ENCODE measurements at places on chromosomes 2 and 18.

DNA sequence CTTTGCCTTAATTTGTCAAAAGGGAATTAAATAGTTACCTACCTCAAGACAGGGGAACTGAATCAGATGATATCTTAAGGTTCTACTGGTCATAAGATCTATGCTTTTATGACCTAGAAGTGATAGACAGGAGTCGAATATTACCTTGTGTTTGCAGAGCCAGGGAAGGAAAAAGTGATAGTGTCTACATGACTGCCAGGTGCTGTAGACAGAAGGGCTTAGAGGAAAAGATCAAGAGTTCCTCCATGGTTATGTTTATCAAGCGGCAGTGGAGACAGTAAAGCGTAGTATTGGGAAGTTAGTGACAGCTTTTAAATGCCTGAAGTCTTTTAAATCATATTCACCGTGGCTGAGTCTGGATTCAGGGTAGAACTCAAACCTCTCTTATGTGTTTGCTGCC lies 11.9 kb downstream of the CRIM1 start:
- DNase-seq = no peak

DNA sequence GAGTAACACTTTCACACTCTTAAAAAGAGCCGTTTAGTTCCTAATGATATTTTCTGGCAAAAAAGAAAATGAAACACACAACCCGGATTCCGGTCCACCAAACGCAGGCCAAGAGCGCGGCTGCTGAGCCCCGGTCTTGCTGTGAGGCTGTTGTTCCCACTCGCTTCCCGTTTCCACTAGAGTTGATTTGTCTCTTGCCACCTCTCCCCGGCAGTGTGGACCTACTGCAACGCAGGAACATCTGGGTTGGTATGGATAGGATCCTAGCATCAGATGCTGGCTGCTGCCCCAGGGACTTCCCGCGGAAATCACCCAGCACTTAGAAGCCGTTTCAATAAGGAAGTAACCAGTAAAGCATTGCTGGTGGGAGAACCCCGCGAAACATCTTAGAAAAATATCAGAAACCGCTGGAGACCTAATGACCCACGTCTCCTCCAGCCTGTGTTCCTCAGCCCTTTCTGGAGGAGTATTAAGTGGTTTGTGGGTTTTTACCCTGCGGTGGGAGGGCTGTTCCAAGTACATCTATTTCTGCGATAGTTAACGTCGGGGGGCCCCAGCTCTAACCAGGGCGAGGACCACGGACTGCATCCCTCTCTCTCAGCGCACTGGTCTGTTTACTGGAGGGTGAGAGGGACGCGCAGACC lies 939 bp downstream of the DOCK10 start:
- peak; percentile 69 for DNase-seq

DNA sequence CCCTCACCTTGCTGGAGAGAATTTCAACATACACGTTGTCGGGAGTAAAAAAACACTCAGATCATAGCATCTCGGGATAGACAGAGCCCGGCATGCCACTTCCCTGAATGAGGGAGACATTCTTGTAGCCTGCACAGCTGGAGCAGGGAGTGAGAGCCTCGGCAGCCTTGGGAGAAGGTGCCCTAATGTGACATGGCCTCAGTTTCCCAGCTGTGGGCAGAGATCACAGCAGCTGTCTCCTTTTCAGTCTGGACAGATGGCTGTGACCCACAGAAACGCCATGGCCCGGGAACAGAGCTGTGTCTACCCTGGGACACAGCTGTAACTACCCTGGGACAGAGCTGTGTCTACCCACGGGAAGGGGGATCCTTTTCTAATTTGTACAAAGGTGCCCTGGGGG lies 55.9 kb downstream of the HS1BP3 start:
- DNase-seq = no peak

- no peak for DNase-seq
These were observed 2.8 kb downstream of the IRS1 start for GRCh38 chr2:226796840-226797288.

GRCh38 chr2:155733091-155733853 lies 599.2 kb downstream of the NR4A2 start:
- no peak for DNase-seq

DNA sequence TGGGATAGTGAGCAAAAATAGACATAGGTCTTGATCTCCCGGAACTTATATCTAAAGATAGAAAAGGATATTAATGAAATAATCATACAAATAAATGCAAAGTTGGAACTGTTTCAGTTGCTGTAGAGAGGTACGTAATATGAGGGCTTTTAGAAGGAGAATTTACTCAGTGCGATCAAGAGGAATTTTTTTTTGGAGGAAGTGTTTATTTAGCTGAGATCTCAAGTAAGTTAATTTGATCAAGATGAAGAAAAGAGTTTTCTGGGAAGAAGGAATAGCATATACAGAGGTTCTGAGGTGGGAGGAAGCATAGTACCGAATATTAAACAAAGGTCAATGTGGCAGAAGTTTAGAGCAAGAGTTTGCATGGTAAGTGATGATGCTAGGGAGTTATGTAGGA lies 11.3 kb downstream of the MBD5 start:
- no peak for DNase-seq

GRCh38 chr2:7887441-7887840 lies 794.4 kb upstream of the ID2 start:
- no peak for DNase-seq

- no peak for DNase-seq
These were observed 94.4 kb upstream of the ASAP2 start for GRCh38 chr2:9112079-9112721.

DNA sequence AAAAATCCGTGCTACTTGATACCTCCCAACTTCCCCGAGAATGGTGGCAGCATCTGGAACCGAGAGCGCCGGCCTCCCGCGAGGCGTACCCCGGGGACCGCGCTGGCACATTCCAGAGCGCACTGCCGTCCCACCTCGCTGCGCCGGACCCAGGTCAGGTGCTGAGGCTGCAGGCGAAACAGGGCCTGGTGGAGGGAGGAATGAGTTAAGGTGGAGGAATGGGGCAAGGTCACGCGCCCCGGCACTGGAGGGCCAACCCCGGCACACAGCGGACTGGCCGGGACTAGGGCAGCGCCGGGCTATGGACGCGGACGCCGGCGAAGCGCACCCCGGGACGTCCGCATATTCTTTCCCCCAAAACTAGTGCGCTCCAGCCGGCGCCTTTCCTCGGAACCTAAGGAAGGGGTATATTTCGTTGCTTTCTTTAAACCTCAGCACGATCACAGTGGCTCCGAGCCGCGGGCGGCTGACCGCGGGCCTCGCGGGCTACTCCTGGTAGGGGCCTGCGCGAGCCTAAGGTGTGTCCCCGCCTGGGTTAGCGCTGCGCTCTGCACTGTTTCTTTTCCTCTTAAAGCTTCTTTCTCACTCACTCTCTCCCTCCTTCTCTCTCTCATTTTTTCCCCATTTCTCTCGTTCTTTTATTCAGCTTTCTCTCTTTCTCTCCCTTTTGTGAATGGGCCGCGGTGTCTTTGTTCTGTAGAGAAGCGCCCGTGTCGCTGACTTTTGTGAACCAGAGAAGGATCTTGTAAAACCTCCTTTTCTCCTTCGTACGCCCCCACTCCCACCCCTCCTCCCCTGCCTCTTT lies 2.1 kb upstream of the OTX1 start:
- DNase-seq = no peak

DNA sequence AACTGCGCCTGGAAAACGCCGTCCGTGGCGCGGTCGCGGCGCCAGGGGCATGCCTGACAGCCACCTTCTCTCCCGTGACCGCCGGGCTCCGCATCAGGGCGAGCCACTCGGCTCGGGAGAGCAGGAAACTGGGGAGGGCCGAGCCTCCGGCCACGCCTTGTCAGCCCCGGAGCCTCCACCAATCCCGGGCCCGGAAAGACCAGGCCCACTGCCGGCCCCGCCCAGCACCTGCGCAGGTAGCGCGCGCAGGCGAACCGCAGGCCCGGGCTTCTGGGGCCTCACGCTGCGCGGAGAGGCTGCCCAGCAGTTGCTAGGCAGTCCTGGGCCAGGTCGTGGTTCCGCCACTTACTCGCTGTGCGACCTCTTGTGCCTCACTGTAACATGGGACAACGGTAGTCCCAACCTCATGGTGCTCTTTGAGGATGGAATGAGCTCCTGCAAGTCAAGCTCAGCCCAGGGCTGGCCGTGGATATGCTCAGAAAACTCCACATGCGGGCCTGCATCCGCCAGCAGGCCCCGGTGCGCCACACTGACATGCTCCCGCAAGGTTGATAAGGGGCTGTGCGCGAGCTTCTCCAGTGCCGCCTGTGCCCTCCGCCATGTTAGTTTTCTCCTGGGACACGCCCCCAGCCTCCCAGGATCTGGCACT lies 97.1 kb downstream of the INHBB start:
- no peak for DNase-seq

- DNase-seq = no peak
These were observed 4.5 kb downstream of the TEX261 start for GRCh38 chr2:70990216-70990615.

GRCh38 chr2:224449212-224450147 lies 47.6 kb upstream of the FAM124B start:
- DNase-seq = peak; percentile 14

- DNase-seq = no peak
These were observed 235.0 kb downstream of the SETBP1 start for GRCh38 chr18:44915661-44916060.

DNA sequence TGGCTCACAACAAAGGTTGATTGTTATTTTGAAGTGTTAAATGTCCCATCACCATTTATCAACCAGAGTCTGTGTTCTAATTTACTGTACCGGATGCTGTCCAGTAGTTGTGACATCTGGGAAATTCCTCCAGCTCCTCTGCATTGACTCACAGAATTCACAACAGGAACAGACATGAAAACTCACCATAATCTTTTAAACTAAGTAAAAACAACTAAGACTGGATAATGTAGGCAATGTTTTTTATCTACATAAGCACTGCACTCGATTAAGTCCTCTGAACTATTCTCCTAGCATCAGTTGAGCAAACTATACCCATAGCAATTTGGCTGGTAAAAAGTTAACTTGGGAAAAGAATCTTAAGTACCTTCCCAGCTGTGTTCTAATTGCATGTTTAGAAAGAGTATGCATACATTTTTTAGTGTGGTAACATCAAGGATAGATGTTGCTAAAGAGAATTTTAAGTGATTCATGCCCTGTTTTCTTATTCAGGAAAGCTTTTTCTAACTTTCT lies 42.9 kb upstream of the MYO1B start:
- DNase-seq = no peak

DNA sequence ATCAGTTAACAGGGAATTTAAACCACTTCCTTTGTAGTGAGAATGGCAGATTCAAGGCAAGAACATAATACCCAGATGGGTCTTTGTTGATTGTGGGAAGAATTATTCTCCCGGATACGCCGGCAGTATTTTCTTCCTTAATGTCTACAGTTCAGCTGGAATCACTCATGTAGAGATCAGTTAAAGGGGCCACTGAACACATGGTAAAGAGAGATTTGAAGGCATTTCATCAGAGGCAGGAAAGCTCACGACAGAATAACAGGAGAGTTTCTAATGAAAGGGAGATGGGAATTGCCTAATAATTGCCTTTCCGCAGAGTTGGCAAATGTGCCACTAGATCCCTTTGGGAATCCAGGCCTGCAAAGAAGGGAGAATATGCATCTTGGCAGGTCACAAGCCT lies 327.7 kb upstream of the ZNF804A start:
- DNase-seq = no peak

DNA sequence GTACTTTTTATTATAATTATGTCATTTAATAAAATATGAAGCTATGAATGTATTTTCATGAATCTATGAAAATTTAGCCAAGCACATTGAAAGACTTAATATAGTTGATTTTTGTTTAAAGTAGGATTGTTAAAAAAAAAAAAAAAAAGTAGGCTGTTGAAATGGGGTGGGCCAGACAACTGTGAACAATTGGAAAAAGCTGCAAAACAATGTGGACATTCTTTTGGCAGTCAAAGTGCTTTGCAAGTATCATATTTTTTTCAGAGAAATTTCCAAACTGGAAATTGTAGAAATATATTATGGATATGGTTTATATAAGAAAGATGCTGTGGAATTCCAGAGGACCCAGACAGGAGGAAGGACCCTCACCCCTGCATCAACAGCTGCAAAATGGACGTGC lies 82.1 kb downstream of the ETAA1 start:
- no peak for DNase-seq

- DNase-seq = no peak
These were observed 19.4 kb upstream of the TMX3 start for GRCh38 chr18:68734308-68734707.

DNA sequence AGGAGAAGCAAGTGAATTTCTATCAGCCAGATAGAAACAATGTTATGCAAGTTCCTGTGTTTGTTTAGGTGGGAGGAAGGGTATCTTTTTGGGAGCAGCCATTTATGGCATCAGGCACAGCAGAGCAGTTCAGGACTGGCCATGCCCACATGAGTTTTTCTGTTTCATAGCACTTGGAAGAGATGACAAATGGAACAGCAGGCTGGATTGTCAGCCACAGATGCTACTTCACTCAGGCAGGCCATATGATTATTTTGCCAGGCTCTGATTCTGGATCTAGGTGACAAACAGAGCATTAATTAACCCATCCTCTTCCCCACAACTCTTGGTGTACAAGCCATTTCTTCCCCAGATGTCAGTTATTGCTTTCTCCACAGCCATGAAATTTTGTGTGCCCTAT lies 63.8 kb downstream of the GALNT13 start:
- DNase-seq = no peak

DNA sequence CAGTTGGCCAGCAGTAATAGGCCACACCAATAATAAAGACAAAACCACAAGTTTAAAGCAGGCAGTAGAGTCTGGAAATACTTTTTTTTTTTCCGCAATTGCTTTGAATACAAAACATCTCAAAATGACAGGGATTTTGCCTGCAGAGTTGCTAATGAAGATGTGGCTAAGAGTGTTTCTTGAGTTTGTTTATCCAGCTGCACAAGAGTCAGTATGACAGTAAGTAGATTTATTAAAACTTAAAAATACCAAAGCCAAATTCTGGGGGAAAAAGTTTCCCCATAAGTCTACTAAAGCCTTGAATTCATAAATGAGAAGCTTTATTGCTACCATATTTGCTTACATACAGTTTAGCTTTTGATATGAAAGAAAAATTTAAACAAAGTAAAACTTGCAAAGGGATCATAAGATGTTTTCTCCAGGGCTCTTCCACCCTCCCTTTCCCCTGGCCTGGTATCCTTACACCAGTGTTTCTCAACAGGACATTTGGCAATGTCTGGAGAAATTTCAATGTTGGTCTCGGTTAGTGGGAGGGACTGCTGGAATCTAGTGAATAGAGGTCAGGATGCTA lies 3.9 kb upstream of the DSEL start:
- no peak for DNase-seq
